ENCODE measurements at places on chromosomes 6 and 20. TPM values are rescaled to one million over a fixed set of nuclear protein-coding genes. Genes with fewer than 3 reads are reported as not detected.

DNA sequence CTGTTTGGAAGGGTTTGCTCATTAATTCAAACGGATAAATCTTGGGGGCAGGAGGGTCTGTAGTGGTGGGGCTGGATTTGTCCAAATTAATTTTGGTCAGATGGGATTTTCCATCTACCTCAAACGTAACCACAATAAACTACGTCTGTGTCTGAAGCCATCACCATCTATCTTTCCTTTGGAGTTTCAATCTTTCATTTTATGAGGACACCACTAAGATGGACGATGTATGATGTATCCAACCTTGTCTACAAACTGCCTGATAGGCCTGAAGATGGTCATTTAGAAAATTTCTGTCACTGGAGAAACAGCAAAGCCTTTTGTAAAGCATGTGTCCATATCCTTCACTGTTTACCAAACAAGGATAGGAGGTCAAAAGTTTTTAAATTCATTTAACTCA, 138.6 kb upstream of the MARCKS start:
- no peak overlapping the region for H3K27ac ChIP-seq
- no peaks in the 10 kb centered on the region for H3K27me3 ChIP-seq
- no peaks in the 10 kb centered on the region for H3K36me3 ChIP-seq
- H3K4me3 ChIP-seq, result no peak overlapping the region

- no peak for DNase-seq
- H3K4me1 ChIP-seq, result peaks cover 34% of the 10 kb centered on the region
- peak overlapping the region; percentile 89 for H3K4me3 ChIP-seq
- H3K27ac ChIP-seq, result peak overlapping the region; percentile 96
Measured at GRCh38 chr6:35259948-35260590, 534 bp downstream of the ZNF76 start.

GRCh38 chr6:29516108-29516507, 28.4 kb upstream of the MAS1L start:
- H3K4me1 ChIP-seq, result no peaks in the 10 kb centered on the region
- H3K27me3 ChIP-seq, result no peaks in the 10 kb centered on the region
- no peaks in the 10 kb centered on the region for H3K36me3 ChIP-seq
- no peak overlapping the region for H3K4me3 ChIP-seq

DNA sequence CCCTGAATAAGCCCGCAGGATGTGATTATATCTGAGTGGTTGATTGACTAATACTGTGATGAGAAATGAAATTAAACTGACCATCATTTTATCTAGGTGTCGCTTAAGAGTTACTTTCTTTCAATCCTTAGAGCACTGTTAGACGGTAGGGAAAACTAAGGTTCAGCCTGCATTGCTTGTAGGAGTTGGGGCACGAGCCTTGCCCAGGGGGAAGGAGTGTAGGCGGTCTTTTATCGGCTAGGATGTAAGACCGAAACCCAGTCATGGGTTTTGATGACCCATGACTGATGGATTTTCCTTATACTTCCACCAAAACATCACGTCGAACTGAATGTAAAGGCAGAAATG, 392 bp upstream of the TASP1 start:
- H3K36me3 ChIP-seq, result no peaks in the 10 kb centered on the region
- H3K4me1 ChIP-seq, result peaks cover 14% of the 10 kb centered on the region
- H3K27me3 ChIP-seq, result no peaks in the 10 kb centered on the region
- H3K4me3 ChIP-seq, result peak overlapping the region; percentile 82

DNA sequence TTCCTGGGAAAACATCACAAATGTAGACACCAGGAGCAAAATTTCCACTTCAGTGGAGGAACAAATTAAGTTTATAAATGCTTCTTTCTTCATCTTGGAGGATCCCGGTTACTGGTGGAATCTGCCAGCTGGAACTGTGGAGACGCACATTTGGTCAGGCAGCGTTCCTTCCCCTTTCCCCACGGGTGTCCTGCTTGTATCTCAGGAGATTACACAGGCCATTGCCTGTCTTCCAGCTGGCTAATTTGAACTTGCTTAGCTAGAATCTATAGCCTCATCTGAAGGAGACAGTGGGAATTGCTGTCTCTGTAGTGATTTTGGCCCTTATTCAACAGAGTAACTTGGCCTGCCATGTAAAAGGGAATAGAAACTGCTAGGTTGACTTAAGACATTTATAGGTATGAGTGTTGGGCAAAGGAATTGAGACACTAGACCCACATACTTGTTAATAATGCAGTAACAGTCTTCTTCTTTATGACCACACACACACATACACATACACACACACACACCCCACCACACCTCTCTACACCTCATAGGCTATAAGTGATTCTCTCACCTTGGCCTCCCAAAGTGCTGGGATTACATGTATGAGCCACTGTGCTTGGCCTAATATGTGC, 34.4 kb downstream of the TSBP1 start:
- no peaks in the 10 kb centered on the region for H3K27me3 ChIP-seq
- no peaks in the 10 kb centered on the region for H3K4me1 ChIP-seq
- H3K27ac ChIP-seq, result no peak overlapping the region
- no peak overlapping the region for H3K4me3 ChIP-seq

DNA sequence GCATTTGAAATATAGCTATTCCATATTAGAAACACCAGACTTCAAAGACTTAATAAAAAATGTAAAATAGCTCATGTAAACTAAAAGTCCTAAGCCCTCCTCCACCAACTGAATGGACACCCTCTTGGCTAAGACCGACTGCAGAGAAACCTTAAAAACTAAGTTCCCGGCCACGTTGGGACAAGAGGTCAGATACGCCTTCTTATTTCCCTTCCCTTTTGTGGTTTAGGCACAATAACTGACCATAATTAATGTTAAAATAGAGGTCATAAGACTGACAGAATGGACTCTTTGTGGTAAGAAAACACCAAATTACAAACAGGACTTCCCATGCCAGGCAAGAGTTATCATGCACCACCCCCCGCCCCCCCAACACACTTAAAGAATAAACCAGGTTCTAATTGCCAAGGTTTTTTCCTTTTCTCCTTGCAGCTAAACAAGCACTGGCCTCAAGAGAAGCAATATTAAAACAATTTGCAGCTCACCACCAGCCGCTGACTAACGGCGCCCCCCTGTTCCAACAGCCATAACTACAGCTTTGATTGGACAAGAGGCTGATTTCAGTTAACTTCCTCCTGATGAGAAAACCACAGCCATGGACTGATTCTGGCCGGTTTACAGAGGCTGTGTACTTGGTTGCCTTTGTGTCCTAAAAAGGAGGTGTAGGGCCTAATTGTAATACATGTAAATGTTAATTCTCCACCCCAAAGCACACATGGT, 10.7 kb upstream of the LAMP5 start:
- no peak overlapping the region for H3K27ac ChIP-seq
- H3K27me3 ChIP-seq, result peaks cover 41% of the 10 kb centered on the region
- H3K4me3 ChIP-seq, result no peak overlapping the region
- no peaks in the 10 kb centered on the region for H3K36me3 ChIP-seq
- peaks cover 26% of the 10 kb centered on the region for H3K4me1 ChIP-seq

- peak within 1 kb of the TSS; percentile 41 for H3K4me3 ChIP-seq
- DNase-seq, result no peak
- peaks cover 10% of the 10 kb centered on the region for H3K27me3 ChIP-seq
- no peaks in the 10 kb centered on the region for H3K36me3 ChIP-seq
Measured at GRCh38 chr20:46709459-46710152, at the start of gene SLC2A10. SLC2A10 (plus strand) TSS chr20:46709649; CDS start chr20:46709737, 88 bp downstream.

DNA sequence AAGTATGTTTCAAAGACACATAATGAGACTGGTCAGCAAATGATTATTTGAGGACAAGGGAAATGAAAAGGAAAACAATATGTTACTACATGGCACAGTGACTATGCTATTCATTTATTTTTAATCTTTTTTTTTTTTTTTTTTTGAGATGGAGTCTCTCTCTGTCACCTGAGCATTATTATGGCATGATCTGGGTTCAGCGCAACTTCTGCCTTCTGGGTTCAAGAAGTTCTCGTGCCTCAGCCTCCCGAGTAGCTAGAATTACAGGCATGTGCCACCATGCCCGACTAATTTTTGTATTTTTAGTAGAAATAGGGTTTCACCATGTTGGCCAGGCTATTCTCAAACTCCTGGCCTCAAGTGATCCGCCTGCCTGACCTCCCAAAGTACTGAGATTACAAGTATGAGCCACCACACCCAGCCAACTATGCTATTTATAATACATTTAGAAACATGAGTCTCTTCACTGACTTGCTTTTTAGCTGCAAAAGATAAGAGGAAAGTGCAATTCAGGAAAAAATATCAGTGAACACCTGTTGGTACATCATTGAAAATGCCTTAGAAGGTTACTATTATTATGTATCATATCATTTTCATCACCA, 3.4 kb downstream of the CALHM4 start:
- no peak overlapping the region for H3K27ac ChIP-seq
- no peaks in the 10 kb centered on the region for H3K36me3 ChIP-seq
- no peak for DNase-seq
- no peaks in the 10 kb centered on the region for H3K4me1 ChIP-seq
- H3K27me3 ChIP-seq, result no peaks in the 10 kb centered on the region

- peaks cover 10% of the 10 kb centered on the region for H3K4me1 ChIP-seq
- peak; percentile 73 for DNase-seq
- no peak overlapping the region for H3K4me3 ChIP-seq
- H3K36me3 ChIP-seq, result peaks cover 69% of the 10 kb centered on the region
- no peak overlapping the region for H3K27ac ChIP-seq
Measured at GRCh38 chr20:63964412-63964811, 5.3 kb downstream of the ZNF512B start.

GRCh38 chr20:42706759-42707158, 482.9 kb downstream of the PTPRT start:
- DNase-seq, result no peak
- H3K4me1 ChIP-seq, result no peaks in the 10 kb centered on the region
- H3K27ac ChIP-seq, result no peak overlapping the region
- no peak overlapping the region for H3K4me3 ChIP-seq
- H3K27me3 ChIP-seq, result no peaks in the 10 kb centered on the region

The C6orf141 gene
- polyA plus RNA-seq, result not detected

The ENPP5 gene
- polyA plus RNA-seq, result 1.7 TPM

The ISM1 gene
- polyA plus RNA-seq, result 0.46 TPM

The MYLK2 gene
- polyA plus RNA-seq, result 1.9 TPM

The TBC1D7 gene
- 15.0 TPM for polyA plus RNA-seq

The MYB gene
- polyA plus RNA-seq, result 0.45 TPM
